ENCODE measurements at places on chromosomes 6 and 20.

DNA sequence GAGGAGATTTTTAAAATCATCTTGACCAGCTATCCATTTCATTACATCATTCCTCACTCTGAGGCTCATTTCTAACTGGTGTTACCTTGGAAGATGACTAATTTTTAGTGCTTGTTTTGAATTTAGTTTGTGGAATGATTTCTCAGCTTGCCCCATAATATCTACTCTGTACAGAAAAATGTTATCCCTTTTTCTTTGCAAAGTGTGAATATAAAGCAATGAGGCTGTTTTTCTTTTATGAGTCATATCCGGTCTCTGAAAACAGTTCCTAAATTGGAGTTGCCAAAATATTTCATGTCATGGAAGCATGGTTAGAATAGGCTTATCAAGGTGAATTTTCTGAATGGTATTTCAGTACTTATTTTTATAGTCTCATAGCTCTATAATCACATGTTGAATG is 43.8 kb downstream of the FUT9 start:
- no peak for DNase-seq

DNA sequence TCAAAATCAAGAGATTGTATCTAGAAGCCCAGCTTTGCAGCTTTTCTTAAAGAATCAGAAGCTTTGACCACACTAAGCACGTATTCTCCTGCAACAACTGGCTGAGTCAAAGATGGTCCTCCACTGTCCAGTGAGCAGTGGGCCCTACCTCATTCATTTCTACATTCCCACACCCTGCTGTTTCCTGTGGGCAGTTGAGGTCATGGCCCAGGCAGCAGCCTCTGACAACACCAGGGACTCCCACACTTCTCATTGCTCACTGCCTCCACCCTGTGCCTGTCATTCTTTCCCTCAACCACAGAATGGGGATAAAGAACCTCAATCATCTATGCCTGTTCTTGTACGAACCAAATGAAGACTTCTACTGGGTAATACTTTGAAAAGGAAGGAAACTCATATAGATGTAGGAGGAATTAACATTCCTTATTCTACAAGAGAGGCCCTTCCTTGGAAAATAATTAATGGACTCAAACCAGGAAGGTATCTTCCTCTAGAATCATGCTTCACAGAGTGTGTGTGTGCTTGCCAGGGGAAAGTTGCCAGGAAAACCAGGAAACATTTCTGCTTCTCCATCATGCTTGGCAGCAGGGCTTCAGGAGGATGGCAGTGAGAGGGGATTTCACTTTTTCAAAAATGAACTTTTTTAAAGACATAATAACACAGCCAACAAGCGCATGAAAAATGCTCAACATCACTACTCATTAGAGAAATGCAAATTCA is 191.7 kb upstream of the RIN2 start:
- DNase-seq, result no peak

DNA sequence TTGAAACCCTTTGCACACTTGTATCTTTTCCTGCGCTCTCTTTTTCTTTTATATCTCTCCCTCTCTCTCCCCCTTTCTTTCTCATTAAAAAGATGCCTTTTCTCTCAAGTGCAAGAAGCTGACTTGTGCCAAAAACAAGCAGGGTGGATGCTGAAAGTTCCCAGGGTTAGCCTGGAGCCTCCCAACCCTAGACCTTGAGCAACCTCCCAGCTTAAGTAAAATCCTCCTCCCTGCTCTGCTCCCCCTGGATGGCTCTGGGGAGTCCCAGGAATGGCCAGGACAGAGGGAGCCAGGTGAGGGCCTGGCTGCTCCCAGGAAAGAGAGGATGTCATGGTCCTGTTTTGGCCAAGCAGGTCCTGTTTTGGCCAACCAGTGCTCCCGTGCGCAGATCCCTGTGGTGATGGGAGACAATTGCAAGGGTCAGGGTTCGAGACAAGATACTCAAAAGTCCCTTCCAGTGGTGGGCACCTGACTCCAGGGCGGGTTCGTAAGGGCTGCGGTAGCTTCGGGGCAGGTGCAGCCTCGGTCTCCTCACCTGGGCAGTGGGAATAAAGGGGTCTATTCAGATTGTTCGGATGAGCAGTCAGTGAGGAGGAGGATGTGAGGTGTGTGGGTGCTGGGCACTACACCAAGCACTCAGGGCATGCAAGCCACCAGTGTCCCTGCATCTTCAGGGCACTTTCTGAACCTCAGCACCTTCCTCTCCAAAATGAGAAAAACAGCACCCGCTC is 49.4 kb downstream of the EYA2 start:
- DNase-seq, result no peak

- DNase-seq, result no peak
Measured at GRCh38 chr6:164928057-164928727, 381.2 kb downstream of the C6orf118 start.

GRCh38 chr6:39223061-39223460 is 6.2 kb downstream of the KCNK5 start:
- no peak for DNase-seq

GRCh38 chr6:189676-190075 is 102.6 kb upstream of the DUSP22 start:
- DNase-seq, result no peak

GRCh38 chr6:75188221-75188925 is 17.5 kb downstream of the COL12A1 start:
- DNase-seq, result no peak

GRCh38 chr6:2614155-2614554 is 136.6 kb downstream of the MYLK4 start:
- DNase-seq, result no peak

DNA sequence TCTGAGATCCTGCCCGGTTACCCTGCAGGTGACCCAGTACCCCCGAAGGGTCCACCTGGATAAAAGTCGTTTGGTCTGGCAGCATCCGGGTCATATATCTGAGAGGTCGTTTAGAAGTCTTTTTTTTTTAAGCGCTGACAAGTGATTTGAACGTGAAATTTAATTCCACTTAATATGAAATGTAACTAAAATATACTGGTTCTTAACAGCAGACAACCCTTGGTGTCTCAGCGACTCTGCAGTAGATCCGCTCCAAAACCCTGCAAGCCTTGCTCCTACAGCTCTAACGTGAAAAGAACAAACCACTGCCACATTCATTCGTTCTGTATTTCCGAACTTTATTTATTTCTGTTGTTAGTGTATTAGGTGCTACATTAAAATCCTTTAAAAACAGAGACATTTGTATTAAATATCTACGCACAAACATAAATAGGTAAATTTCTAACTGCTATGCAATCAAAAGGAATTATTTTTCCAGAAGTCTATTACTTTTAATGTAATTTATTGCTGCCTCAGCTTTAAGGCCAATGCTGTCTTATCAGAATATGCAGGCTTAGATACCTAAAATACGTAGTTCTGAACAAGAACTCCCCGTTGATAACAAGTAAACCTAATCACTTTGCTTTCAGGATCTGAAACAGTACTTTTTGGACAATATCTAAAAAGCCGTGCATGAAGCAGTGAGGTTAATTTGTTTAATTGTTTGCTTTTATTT is 33.5 kb upstream of the TCF21 start:
- no peak for DNase-seq

GRCh38 chr20:51775241-51775640 is 7.1 kb upstream of the ATP9A start:
- DNase-seq, result no peak

DNA sequence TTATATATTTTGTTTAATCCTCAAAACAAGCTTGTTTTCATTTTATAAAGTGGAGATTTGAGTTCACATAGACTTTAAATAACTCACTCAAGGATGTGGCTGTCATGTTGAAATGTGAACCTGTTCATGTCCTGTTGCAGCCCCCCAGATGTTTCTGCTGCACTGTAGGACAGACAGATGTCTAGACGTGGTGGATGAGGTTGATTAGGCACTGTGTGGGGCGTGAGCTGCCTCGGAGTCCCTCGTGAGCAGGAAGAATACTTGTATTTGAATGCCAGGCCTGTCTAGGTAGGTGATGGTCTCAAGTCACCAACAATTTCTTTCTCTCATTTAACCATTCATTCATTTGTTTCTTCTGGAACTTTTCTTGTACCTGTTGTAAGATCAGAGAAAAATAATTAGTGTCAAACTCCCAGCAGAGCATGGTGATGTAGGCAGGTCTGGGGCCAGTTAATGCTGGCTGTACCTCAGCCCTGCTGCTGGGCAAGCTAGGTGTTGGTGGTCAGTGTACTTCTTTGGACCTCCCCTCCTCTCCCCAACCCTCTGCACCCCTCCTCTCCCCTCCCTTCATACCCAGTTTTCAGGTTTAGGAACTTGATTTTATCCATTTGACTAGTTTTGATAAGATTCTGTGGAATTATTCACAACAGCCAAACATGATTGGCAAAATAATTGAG is 34.0 kb downstream of the AFDN start:
- no peak for DNase-seq

DNA sequence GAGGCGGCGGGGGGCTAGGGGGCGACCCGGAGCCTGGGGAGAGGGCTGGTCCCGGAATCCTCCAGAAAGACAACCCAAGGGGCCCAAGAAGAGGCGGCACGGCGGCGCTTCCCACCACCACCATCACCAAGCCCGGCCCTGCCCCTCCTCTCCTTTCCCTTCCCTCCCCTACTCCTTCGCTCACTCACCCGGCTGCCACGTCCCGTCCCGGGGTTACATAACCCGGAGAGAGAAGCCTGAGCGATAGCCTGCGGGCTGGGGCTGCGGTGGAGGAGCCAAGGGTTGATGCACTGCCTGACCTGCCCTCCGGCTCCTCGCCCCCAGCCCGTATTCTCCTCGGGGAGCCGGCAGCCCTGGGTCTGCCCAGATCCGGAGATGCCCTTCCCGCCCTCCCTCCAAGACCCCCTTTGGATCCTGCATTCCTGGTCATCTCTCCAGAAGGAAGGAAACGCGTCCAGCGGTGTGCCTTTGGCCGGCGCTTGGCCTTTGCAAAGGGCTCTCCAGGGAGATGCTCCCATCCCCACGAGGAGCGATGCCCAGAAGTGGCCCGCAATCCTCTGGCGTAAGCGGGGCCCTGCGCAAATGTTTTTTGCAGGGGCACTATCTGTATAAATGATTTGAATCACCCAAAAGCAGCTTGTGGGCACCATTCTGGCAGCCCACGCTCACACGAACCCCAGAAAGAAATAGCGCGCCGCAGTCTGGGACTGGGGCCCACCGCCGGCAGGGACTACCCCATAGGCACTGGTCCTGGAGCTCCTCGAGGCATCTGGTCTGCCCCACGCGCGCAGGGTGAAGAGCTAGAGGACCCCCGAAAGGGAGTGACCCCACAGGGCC is 4.6 kb upstream of the CPXM1 start:
- no peak for DNase-seq

- DNase-seq, result no peak
Measured at GRCh38 chr6:22298475-22298890, 1.6 kb upstream of the PRL start.

DNA sequence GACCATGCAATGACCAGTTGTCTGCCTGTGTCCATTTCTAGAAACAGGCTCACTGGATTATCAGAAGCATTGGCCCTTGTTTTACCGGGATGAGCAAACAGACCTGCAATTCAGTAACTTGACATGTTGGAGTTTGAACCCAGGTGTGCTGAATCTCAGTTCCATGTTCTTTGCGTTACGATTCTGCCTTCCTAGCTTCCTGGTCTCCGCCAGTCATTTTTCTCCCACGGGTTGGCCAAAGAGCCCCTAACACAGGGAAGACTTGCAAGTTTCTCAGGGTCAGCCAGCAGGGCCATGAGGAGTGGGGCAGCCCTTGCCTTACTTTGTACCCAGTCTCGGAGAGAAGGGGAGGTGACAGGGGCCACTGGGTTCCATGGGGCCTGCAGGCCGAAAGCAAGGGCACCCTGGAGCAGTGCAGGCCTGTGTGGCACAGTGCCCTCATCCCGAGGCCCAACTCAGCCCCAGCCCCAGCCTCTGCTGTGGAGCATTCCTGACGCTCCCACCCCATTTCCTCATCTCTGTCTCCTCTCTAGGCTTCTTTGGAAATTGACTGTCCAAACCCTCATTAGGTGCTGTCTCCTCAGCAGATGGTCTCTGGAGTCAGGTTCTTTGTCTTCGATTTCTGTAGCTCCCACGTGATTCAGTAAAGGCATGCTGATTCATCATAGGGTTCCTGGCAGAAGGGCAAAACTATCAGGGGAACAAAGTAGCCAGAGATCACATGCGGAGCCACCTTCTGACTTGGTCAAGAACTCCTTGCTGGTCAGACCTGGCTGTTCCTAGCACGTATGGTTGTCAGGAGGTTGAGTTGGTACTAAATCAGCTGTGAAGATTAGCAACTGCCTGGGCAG is 23.6 kb downstream of the CDS2 start:
- DNase-seq, result no peak

GRCh38 chr6:156167016-156167624 is 610.1 kb upstream of the ARID1B start:
- DNase-seq, result no peak

DNA sequence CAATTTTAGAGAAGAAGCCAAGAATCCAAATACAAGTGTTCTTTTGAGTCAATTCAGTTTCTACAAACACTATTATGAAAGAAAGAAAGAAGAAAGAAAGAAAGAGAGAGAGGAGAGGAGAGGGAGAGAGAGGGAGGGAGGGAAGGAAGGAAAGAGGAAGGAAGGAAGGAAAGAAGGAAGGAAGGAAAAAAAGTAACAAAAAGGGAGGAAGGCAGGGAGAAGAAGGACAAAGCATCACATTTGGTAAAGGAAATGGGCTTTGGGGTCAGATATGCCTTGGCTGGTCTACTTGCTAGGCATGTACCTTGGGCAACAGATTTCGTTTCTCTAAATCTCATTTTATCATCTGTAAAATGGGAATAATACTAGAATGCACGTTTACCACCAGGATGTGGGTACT is 49.4 kb upstream of the BCAS1 start:
- no peak for DNase-seq

GRCh38 chr20:51402201-51402600 is 140.3 kb downstream of the NFATC2 start:
- no peak for DNase-seq

GRCh38 chr20:19723051-19723450 is 35.0 kb upstream of the RIN2 start:
- no peak for DNase-seq

- DNase-seq, result no peak
Measured at GRCh38 chr6:7900621-7901020, 10.0 kb downstream of the TXNDC5 start.

DNA sequence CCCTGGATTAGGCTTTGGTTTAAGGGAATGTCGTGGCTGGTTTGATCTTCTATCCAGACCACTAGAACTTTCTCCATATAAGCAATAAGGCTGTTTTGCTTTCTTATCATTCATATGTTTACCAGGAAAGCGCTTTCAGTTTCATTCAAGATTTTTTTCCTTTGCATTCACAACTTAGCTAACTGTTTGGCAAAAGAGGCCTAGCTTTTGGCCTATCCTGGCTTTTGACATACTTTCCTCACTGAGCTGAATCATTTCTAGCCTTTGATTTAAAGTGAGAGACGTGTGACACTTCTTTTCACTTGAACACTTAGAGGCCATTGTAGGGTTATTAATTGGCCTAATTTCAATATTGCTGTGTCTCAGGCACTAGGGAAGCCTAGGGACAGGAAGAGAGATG is 1.7 kb upstream of the FAM50B start:
- DNase-seq, result no peak

DNA sequence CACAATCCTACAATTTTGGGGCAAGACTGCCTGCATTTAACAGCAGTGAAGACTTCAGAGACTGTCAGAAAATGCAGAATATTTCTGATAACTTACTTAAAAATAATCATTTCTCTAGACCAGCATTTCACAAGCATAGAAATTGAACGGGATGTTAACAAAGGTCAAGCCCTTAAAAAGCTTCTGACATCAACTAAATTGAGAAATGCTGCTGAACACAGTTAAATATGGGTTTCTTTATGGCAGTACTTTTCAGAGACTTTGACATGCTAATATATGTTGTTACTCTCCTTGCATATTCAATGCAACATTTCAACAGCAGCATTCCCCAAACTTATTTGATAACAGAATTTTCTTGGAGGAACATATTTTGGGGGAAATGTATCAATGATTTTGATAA is 84.5 kb downstream of the KIF13A start:
- DNase-seq, result no peak

All from NCI-H1694 (cell line).